ACHN (cell line): ENCODE measurements at places on chromosomes 2 and 18.

DNA sequence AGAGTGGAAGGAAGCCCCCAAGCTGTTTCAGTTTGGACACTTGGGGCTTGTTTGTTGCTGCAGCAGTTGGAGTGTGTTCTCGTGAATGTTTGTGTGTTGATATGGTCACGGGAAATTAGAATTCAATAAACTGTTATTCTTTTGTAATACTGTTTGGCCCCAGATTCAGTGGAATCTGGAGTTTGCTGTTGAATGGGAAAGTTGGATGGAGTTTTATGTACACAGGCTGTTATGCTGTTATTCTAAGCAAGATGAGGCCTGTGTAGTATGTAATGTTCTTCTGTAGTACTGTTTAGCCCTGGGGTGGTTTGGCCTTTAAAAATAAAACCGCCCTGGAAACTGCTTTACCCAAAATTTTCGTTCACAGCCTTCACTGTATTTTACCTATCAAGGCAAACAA, 810.4 kb upstream of the HS6ST1 start:
- no peak for DNase-seq

- DNase-seq = peak; percentile 74
Observed at GRCh38 chr2:217510771-217511291, 492.0 kb downstream of the TNS1 start.

DNA sequence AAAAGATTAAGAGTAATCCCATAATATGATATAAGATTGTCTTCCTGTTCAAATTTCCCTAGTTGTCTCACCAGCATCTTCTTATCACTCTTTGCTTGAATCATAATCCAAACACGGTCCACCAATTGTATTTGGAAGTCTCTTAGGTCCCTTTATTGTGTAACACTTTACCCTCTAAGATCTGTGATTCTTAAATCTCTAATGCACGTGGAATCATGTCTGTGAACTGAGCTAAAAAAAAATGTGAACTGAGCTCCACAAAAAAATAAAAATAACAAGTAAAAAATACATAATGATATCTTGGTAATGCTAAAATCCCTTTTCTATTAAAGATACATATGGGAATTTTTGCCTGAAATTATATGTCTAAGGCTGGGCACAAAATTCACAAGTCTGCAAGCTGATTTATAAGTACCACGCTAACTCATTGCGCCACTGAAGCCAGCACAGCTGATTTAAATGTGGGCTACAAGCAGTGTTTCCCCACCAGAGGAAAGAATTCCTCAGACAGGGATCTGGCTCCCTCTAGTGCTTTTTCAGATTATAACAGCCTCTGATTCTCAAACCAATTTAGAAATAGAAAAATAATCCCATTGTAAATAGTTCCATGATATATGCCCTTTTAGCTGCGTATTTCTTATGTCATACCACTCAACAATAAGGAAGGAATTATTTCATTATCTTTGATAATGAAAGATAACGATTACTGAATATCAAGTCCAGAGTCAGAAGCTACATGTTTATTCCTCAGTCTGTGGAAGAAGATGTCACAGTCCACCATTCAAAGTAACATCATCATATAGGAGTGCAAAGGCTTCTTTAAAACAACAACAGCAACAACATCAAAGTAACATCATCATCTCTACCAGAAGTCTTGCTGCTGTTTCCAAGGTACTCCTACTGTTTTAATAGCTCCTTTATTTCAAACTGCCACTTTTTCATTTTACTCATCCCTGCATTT, 22.9 kb downstream of the RBM43 start:
- DNase-seq = peak; percentile 62

DNA sequence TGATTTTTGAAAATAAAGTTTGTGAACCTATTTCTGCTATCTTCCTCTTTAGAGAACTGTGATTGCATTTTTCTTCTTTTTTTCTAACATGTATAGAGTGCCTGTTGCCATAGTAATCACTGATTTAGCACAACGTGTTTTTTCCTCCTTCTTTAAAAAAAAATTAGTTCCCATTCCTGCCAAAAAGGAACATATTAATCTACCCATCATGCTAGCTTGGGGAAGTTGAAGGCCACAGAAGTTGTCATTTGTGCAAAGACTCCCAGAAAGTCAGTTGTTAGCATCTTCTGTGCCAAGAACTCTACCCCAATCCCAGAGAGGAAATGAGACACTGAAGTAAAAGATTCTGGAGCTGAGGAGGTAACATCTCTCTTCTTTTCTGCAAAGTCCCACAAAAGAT, 57.3 kb downstream of the SLC8A1 start:
- DNase-seq = no peak

GRCh38 chr2:58227171-58227917, 13.8 kb downstream of the FANCL start:
- DNase-seq = no peak

GRCh38 chr2:198883604-198884003, 574.1 kb downstream of the SATB2 start:
- DNase-seq = no peak

GRCh38 chr18:64712035-64712434, 563.1 kb upstream of the LINC00305 start:
- DNase-seq = no peak

GRCh38 chr2:176917-177316, 86.9 kb downstream of the SH3YL1 start:
- DNase-seq = no peak

DNA sequence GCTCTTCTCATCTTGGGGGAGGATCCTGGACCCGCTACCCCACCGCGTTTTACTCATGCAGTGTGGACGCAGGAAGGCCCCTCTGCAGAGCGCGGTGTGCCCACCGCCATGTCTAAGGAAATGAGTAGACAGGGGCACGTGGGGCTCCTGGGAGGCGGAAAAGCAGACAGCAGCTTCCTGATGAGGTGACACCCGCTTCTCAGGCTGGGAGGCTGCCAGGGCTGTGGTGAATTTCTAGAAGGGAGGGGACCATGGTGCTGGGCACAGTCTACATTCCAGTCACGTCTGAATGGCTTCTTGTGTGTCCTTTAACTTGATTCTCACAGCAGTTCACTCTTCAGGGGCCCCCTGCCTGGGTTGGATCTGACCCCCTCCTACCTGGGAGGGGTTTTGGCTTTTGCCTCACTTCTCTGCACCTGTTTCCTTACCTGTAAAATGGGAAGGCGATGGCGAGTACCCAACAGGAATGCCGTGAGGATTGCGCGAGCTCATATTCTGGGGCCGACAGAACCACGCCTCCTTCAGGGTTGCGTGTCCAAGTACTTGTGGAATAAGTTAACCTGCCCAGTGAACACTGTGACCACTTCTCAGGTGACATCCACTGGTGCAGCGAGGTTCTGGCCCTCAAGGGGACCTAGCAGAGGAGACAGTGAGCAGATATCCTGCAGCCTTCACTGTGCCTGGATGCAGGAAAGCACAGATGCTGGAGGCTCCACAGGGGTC, 32.3 kb upstream of the MBP start:
- DNase-seq = no peak

DNA sequence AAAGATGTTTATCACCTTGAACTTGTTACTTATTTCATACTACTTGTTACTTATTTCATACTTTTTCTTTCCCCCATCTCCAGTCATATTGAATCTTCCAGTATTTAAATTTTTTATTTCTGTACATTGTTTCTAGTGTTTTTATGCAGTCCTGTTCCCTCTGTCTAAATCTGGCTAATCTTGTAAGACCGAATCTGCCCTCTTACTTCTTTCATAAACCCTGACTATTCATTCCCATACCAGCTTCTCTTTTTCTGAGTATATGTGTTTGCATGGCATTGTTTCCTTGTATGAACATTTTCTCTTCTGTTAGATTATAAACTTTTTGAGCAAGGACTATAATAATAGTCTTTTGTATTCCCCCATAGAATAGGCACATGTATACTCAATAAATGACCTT, 131.7 kb downstream of the TAF4B start:
- no peak for DNase-seq

GRCh38 chr18:8858888-8859511, 153.6 kb downstream of the MTCL1 start:
- peak; percentile 71 for DNase-seq

DNA sequence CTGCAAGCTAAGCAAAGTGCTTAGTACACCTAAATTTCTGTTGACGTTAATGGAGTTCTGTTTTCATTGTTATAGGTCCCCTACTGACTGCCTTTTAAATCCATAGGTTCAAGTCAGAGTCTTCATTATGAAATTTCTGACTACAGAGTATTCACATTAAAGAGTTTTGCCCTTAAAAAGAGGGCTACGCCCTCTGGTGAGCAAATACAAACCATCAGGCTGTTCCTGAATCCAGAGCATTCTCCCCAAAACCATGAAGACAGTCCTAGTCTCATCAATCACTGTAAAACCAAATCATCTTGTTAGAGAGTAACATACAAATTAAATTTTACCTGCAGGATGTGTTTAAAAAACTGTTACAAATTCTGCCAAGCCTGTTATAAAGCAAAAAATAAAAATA, 1091.7 kb downstream of the TDRD15 start:
- DNase-seq = peak; percentile 5

GRCh38 chr18:79477711-79478483, 82.2 kb downstream of the NFATC1 start:
- no peak for DNase-seq

DNA sequence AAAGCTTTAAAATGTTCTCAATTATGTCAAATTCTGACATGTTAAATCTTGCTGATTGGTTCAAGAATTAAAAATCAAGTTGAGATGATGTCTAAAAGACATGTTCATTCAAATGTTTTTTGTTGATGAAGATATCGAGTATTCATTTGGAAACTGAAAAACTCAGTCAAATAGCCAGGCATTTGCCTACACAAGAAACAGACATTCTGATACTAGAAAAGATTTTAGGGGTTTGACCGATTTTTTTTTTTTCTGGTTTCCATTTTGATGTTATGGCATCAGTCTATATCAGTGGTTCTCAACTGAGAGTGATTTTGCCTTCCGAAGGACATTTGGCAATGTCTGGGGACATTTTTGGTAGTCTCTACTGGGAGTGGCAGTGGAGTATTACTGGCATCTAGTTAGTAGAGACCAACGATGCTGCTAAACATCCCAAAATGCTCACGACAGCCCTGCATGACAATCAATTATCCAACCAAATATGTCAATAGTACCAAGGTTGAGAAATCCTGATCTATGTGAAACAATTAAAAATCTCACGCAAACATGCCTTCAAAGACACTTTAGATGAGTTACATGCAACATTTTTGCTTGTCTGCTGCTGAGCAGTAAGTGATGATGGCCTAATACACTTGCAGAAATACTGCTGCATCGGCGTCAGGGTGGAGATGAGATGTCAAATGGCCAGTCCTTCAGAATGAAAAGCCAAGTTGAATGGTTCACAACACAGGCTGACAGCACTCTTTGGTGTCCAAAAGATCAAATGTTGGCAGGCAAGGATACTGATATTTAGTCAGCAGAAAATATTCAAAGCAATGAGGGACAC, 12.5 kb downstream of the RASGRP3 start:
- no peak for DNase-seq

DNA sequence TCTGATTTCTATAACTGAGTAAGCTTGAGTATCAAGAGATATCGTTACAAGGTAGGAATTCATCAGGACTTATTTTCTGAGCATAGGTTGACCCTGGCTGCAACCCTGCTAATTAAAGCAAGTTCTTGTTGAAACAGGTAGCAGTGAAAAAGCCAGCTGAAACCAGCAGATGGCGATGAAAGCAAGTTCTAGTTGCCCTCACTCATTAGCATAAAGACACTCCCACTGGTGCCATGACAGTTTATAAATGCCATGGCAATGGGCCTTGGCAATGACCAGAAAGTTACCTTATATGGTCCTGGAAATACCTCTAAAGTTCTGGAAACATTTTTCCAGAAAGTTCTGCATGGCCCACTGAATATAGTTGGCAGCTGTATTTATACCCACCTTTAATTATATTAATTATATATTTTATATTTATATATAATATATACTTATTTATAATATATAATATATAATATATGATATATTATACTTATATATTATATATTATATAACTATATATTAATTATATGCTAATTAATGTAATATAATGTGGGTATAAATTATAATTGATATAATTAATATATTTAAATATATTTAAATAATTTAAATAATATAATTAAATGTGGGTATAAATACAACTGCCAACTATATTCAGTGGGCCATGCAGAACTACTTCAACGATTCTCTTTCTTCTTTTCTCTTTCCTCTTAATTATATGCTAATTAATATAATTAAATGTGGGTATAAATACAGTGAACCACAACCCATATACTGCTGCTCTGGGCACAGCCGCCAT, 188.0 kb downstream of the CDH7 start:
- DNase-seq = peak; percentile 59

DNA sequence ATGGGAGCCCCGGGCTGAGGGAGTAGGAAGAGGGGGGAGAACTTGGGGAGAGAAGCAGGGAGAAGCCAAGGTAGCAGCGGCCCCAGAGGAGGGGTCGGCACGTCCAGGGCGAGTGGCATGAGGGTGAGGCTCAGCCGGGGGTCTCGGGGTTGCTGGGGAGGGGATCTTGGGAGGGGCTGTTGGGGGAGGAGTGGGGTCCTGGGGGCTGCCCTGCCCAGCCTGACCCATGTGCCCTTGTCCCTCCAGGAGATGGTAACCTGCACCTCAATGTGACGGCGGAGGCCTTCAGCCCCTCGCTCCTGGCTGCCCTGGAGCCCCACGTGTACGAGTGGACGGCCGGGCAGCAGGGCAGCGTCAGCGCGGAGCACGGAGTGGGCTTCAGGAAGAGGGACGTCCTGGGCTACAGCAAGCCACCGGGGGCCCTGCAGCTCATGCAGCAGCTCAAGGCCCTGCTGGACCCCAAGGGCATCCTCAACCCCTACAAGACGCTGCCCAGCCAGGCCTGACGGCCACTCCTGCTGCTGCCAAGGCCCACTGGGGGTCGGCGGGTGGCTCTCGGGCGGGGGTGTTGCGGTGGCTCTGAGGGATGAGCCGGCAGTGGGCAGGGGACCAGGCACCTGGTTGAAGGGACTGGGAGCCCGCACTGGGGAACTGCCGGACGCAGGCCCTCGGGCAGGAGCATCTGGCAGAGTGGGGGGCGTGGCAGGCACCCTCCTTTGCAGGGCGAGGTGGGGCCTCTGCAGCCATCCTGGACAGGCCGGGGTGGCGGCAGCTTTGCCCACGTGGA, 9.0 kb upstream of the GAL3ST2 start:
- DNase-seq = no peak

- DNase-seq = no peak
Observed at GRCh38 chr2:19835781-19836281, 66.0 kb downstream of the TTC32 start.

DNA sequence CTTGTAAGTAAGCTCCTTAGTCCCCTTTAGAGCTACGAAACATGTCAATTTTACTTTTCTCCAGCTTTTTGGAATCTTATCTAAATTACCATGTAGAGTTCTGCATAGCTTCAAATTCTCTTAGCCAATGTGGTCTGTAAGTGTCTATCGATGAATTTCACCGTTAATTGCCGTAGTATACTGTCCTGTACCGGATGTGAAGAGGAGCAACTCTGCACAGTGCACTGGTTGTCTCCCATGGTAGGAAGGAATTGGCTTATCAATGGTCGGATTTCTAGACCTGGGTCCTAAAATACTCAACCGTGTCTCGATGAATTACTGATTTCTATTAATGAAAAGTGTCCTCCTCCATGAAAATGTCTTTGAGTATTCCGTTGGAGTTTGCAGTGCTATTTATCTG, 1.9 kb downstream of the NOP58 start:
- peak; percentile 35 for DNase-seq

- DNase-seq = peak; percentile 64
Observed at GRCh38 chr2:46298522-46299353, 1.5 kb downstream of the EPAS1 start.
